ENCODE measurements at places on chromosomes 11 and 22.

- DNase-seq, result no peak
These were observed 16.7 kb upstream of the ACR start for GRCh38 chr22:50721257-50721844.

- DNase-seq, result no peak
These were observed 515.1 kb downstream of the BRD1 start for GRCh38 chr22:49312601-49313000.

- no peak for DNase-seq
These were observed 15.6 kb downstream of the ARFGAP3 start for GRCh38 chr22:42841444-42841843.

GRCh38 chr11:122434786-122435185 lies 220.7 kb upstream of the UBASH3B start:
- no peak for DNase-seq

DNA sequence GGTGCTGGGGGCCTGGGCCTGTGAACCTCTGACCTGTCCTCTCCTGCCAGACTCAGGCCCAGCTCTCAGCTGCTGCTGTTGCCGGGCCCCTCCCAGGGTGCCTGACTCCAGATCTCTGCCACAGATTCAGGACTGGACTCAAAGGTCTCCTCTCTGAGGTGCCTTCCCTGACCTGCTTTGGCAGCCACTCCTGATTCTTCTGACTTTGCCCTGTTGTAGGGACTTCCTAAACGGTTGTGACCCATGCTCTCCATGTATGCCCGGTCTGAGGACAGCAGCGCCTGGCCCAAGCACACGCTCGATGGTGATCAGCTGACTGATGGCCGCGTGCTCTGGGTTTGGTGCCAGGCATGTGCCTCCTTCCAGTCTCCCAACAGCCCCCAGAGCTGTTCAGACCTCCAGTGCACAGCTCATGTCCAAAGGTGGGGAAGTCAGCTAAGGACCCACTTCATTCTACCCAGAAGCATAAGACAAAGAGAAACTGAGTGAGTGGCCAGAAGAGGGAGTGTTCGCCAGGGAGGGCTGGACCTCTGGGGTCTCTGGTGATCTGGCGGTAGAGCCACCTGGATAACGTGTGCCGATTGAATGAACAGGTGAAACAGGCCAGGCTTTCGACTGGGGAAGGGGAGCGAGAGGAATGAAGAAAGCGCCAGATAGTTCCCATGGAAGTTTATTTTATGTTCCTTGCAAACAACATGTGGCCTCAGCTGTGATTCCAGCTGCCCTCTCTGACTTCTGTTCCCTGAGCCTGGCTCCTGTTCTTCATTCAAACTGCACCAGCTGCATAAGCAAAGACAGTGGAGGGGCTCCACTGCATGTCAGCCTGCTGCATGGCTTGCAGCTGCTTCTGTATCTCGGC lies 8.1 kb upstream of the TOP3B start:
- DNase-seq, result no peak

DNA sequence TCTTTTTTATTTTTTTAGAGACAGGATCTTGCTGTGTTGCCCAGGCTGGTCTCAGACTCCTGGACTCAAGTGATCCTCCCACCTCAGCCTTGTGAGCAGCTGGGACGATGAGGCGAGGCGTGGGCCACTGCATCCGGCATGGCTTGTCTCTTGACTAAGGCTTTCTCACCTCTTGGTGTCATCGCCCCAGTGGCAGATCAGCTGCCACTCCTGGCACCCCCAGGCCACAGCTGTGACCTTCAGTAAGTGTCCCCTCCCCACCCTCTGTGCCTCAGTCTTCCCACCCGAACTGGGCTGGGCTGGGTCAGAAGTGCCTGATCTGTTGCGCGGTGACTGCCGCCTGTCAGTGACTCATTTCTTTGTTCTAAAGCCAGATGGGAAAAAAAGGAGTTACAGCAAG lies 3.6 kb downstream of the SYNGR1 start:
- no peak for DNase-seq
